Keratinocyte (primary cell): ENCODE measurements at places on chromosomes 7 and 10.
A peak's percentile ranks its signal among the peaks of the same experiment; 100 is the strongest.

DNA sequence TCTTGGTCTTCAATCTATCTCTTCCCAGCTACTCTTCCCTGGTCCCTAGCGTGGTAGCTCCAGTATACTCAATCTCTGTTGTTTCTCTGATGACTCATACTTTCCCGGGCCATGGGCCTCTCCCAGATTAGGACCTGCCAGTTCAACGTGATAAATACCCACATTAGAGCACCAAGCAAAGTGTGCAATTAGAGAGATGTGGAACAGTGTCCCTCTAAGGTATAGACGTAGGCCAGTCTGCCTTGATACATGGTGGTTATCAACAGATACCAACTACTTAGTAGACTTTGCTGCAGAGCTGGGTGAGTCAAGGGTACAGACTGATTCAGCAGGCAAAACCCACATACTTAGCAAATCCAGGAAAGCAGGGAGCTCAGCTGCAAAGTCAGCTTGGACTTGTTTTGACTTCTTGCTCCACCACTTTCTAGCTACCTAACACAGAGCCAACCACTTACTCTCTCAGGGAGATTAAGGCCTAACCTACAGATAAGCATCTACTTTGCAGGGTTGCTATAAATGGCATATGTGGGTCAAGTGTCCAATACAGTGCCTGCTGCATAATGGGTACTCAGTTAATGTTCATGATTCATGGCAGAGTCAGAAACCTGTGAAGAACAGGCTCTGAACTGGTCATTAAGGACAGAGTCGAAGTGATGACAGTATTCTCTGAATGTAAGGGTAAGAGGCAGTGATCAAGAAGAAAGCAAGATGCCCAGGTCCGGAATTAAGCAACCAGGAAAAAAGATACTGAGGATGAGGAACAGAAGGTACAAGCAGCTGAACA lies 176.1 kb downstream of the CHN2 start:
- peaks cover 19% of the 10 kb centered on the region for H3K4me1 ChIP-seq
- no peak for DNase-seq
- no peaks in the 10 kb centered on the region for H3K36me3 ChIP-seq
- peak overlapping the region; percentile 19 for H3K27ac ChIP-seq
- no peaks in the 10 kb centered on the region for H3K27me3 ChIP-seq

DNA sequence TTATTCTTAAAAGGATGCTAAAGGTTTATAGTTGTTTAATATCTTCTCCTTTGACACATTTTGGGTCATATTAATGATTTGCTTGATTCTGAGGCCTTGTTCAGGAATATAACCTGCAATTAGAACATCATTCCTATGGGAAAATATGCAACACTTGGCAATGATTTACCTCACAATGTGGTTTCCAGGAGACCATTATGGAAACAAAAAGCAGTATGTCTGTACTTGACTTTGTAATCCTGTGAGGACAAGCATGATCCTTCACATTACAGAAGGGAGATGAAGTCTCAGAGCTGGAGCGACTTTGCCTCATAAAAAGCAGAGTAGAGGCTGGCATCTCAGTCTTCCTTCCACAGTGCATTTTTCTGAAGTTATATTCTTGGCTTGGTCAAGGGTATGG lies 57.0 kb upstream of the CDCA7L start:
- H3K27ac ChIP-seq, result no peak overlapping the region
- H3K4me1 ChIP-seq, result peaks cover 11% of the 10 kb centered on the region
- H3K27me3 ChIP-seq, result no peaks in the 10 kb centered on the region
- H3K4me3 ChIP-seq, result no peak overlapping the region
- H3K36me3 ChIP-seq, result no peaks in the 10 kb centered on the region
- DNase-seq, result no peak

- H3K36me3 ChIP-seq, result no peaks in the 10 kb centered on the region
- H3K27me3 ChIP-seq, result no peaks in the 10 kb centered on the region
- no peak overlapping the region for H3K4me3 ChIP-seq
These were observed 311.4 kb upstream of the LRGUK start for GRCh38 chr7:133815611-133816210.

GRCh38 chr7:138887872-138888656 lies 90.1 kb upstream of the ATP6V0A4 start:
- no peaks in the 10 kb centered on the region for H3K4me1 ChIP-seq
- DNase-seq, result no peak
- no peak overlapping the region for H3K4me3 ChIP-seq
- H3K36me3 ChIP-seq, result no peaks in the 10 kb centered on the region

DNA sequence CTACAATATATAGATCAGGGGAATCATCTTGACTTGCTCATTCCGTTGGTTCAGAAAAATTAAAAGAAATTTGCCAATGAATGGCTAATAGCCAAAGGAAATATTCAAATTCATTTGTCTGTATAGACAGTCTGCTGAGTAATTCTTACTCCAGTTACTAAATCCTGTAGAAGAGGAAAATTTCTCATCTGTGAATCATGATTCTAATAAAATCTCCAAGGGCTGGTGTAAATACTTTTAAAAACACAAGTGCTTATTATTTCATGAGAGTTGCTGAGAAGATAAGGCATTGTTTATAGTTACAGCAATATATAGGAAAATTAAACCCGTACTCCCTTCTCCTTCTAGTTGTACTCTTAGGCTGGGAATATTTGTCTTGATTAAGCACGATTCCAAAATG lies 53.0 kb downstream of the WNT2 start:
- H3K27me3 ChIP-seq, result no peaks in the 10 kb centered on the region
- peaks cover 32% of the 10 kb centered on the region for H3K4me1 ChIP-seq
- H3K4me3 ChIP-seq, result peak overlapping the region; percentile 34
- H3K36me3 ChIP-seq, result no peaks in the 10 kb centered on the region

GRCh38 chr10:117483056-117483590 lies 59.4 kb upstream of the EMX2 start:
- peaks cover 9% of the 10 kb centered on the region for H3K27me3 ChIP-seq
- H3K4me3 ChIP-seq, result no peak overlapping the region
- no peak for DNase-seq
- no peaks in the 10 kb centered on the region for H3K36me3 ChIP-seq
- no peak overlapping the region for H3K27ac ChIP-seq

DNA sequence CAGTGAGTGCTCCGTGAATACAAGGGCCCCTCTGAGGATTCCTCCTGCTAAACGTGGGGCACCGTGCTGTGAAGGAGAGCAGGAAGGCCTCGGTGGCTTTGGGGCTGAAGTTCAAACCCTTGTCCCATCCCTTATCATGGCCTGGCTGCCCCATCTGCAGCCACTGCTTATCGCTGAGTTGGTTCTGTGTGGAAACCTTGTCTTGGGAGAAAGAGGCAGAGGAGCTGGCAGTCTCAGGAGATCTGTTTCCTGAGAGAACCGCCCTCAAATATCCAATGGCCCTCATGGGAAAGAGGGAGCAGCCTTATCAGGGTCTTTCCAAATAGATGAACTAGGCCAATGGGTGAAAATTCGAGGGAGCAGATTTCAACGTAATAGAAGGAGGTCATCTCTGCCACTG lies 52.0 kb upstream of the NRF1 start:
- no peak overlapping the region for H3K27ac ChIP-seq
- no peak for DNase-seq
- H3K4me3 ChIP-seq, result no peak overlapping the region
- peaks cover 10% of the 10 kb centered on the region for H3K27me3 ChIP-seq

GRCh38 chr10:113142601-113143362 lies 192.7 kb downstream of the TCF7L2 start:
- H3K27ac ChIP-seq, result no peak overlapping the region
- no peak overlapping the region for H3K4me3 ChIP-seq
- H3K27me3 ChIP-seq, result no peaks in the 10 kb centered on the region
- peaks cover 8% of the 10 kb centered on the region for H3K36me3 ChIP-seq
- no peaks in the 10 kb centered on the region for H3K4me1 ChIP-seq

- H3K27ac ChIP-seq, result no peak within 1 kb of the TSS
- no peaks in the 10 kb centered on the region for H3K36me3 ChIP-seq
- no peaks in the 10 kb centered on the region for H3K4me1 ChIP-seq
These were observed at the start of gene MEOX2 for GRCh38 chr7:15686295-15686956. Gene MEOX2 (minus strand): TSS chr7:15686683. CDS start chr7:15686402, 281 bp downstream.

- H3K4me3 ChIP-seq, result no peak overlapping the region
- H3K27ac ChIP-seq, result no peak overlapping the region
- DNase-seq, result no peak
- no peaks in the 10 kb centered on the region for H3K36me3 ChIP-seq
- no peaks in the 10 kb centered on the region for H3K27me3 ChIP-seq
- H3K4me1 ChIP-seq, result peaks cover 12% of the 10 kb centered on the region
These were observed 28.8 kb upstream of the MYH16 start for GRCh38 chr7:99243751-99244337.

DNA sequence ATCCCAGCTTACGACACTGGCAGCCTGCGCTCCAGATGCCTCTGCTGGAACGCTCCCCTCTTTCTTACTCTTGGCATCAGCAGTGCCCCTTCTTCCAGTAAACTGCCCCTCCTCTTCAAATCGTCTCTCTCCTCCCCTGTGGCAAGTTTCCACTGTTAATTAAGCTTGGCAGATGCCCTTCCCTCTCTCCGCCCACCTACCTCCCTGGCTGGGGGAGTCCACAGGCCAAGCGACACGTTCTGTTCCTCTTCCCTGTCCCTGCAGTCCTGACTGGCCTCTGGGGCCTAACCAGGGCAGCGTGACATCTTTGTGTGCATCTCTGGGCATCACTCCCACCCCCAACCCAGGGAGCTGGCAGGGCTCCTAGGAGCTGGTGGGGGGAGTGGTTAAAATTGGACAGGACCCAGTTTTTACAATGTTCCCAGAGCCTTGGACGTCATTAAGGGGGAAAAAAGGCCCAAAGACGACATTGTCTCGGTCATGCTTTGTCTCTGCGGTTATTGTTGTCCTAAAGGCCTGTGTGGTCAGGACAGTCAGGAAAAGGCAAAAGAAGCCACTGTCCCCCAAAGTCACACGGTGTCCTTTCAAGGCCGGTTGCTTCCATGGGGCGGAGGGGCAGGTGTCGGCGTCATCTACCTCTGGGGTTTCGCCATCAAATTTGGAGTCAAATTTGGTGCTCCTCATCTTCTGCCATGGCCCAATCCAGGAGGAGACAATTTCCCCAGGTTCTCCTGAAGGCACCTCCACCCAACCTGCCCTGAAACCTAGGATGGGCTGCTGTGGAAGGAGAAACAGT lies 54.2 kb downstream of the DLG5 start:
- DNase-seq, result no peak
- H3K36me3 ChIP-seq, result peaks cover 10% of the 10 kb centered on the region
- H3K27ac ChIP-seq, result peak overlapping the region; percentile 90
- peaks cover 74% of the 10 kb centered on the region for H3K4me1 ChIP-seq

- peaks cover 6% of the 10 kb centered on the region for H3K27me3 ChIP-seq
- DNase-seq, result no peak
- H3K4me1 ChIP-seq, result no peaks in the 10 kb centered on the region
- H3K36me3 ChIP-seq, result no peaks in the 10 kb centered on the region
- H3K27ac ChIP-seq, result no peak overlapping the region
These were observed 25.9 kb downstream of the DGKI start for GRCh38 chr7:137820677-137821420.
